ENCODE measurements at places on chromosomes 2 and 18.

DNA sequence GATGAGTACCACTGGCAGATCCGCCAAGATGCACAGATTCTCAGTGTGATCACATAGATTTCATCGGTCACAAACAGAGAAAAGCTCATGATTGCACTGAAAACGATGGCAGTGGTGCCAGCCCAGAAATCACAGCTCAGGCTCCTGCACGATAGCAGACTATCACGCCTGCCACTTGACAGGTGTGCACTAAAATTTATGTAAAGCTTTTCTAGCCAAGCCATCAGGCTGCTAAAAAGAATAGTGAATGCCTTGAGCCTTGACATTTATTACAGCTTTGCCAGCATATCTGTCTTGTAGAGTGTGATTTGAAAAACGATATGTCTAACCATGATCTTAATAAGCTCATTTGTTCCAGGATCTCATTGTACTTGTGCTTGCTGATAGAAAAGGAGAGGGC, 409.5 kb upstream of the CWC22 start:
- no peak for DNase-seq

DNA sequence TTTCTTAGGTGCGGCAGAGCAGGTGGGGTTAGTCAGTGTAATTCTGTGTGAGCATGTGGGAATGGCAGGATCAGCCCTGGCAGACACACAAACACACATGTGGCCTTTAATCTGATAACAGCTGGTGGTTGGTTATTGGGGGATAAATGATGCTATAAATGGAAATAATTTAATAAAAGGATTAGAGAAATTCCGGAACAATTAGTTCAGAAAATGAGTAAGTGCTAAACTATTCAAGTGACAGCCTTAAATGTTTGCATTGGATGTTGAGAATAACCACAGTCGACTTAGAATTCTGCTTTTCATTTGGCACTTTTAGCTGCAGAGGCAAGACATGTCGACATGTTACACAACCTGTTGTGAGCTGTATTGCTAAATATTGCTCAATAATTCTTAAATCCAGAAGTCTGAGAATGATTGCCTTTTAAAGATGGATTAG, 7.2 kb downstream of the SMYD1 start:
- DNase-seq: no peak

DNA sequence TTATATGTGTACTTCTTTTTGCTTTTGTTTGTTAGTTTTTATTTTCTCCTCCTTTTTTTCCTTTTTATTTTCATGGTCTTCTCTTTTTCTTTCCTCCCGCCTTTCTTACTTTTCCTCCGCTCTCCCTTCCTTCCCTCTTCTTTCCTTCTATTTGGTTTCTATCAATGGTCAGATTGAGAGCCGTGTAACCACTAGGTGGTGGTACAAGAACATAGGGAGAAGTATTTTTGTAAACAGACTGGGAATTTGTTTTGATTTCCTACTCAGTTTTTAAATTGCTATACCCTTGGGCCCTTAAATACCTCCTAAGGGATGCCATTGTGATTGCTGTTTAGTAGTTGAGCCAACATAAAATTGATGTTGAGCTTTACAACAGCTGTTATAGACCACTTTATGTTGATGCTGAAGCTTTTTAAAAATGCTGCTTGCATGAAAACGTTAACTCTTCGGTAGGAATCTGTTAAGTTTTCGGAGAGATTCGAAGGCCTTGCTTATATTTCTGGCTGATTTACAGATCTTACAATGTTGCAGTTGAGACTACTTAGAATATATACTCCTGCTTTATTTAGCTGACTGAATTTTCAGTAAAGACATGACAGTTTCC, 124.2 kb downstream of the UBE2E3 start:
- DNase-seq: peak; percentile 44

- no peak for DNase-seq
Observed at GRCh38 chr18:7645756-7646155, 78.6 kb downstream of the PTPRM start.
